NCI-H1694 (cell line): ENCODE measurements at places on chromosomes 16 and 17.

DNA sequence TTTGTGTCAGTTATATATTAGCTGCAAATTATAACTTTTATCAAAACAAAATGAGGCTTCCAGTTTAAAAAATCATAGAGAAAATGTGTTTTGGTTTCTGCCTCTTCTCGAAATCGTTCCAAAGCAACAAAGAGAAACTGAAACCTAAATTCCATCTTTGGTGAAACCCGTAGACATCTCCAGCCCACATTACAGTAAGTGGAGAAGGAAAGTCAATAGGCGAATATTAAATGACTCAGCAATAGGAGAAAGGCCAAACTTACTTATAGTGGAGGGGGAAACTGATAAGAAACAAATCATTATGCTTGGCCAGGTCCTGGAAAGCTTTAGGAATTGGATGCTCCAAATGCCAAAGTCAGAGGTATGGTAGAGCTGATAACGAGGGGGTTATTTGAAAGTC, 103.0 kb upstream of the SHISA6 start:
- no peak for DNase-seq

- DNase-seq, result no peak
These were observed 934 bp downstream of the MAFG start for GRCh38 chr17:81926451-81927151.

DNA sequence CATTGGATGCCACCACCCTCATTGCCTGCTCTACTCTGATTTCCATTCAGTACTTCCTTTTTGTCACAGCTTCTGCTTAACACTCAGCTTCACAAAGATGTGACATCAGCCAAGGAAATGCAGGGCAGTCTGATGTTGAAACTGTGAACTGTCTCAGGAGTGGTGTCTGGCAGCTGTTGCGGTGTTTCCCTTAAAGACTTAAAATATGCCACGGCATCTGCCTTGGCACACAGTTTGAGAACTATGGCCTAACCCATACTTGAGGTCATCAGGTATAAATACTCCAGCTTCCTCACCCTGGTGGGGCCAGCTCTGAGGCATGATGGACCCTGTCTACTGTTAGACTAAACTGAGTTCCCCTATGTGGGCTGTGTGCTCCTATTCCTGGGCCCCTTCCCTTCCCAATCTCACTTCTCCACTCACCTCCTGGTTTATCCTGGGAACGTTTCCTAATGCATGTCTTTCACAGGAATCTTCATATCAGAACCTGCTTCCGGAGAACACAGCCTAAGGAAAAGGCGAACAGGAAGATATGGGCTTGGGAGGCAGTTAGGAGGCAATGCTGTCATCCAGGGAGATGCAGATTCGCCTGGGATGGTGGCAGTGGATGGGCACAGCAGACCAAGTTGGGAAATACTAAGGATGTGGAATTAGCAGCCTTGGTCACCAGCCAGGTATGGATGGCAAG, 96.5 kb downstream of the WSCD1 start:
- no peak for DNase-seq

DNA sequence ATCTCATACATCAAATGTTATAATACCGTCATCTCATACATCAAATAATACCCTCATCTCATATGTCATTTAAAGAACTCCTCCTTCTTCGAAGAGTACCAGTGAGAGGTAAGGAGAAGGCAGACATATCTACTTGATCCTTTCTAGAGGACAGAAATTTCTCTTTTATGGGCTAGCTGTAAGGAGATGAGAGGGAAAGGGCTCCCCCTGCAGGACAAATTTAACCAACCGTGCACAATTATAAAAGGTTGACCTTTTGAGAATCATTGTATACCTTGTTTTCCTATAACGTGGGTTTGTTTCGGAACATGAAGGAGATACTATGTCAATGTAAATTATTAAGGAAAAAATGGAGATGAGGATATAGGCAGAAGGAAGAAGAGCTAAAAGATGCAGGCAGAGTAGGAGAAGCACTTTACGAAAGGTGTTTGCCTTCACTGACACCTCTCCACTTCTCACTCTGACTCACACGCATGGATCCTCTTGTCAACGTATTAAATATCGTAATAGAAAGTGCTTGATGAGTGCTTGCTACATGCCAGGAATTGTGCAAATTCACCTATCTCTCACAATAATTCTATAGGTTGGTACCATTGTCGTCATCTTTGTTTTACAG, 465.9 kb upstream of the ERCC4 start:
- peak; percentile 10 for DNase-seq

- no peak for DNase-seq
These were observed 30.0 kb downstream of the CHD9 start for GRCh38 chr16:53084746-53085334.

GRCh38 chr17:7258731-7259554, 3.3 kb downstream of the CLDN7 start:
- no peak for DNase-seq

DNA sequence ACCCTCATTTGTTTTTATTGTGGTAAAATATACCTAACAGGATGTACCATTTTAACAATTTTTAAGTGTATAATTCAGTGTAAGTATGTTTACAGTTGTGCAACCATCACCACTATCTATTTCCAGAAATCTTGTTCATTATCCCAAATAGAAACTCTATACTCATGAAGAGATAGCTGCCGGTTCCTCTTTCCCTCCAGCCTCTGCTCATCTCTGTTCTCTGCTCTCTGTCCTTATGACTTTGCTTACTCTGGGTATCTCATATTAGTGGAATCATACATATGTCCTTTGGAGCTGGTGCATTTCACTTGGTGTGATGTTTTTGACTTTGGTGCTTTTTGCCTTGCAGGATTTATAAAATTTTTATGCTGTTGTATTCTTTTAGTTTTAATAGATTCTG, 19.4 kb downstream of the CYLD start:
- no peak for DNase-seq

- no peak for DNase-seq
These were observed 45.0 kb downstream of the RAB11FIP3 start for GRCh38 chr16:470418-470817.

GRCh38 chr17:83152745-83153611, 73.6 kb downstream of the METRNL start:
- no peak for DNase-seq

GRCh38 chr17:49995055-49995738, at the start of gene DLX3:
TSS of gene DLX3 (minus strand) at chr17:49995224. CDS start at chr17:49994998, 226 bp downstream.
- peak; percentile 90 for DNase-seq

- DNase-seq, result no peak
These were observed 56.7 kb downstream of the TBX4 start for GRCh38 chr17:61508912-61509311.

GRCh38 chr17:81060416-81060815, 25.5 kb downstream of the BAIAP2 start:
- no peak for DNase-seq

- DNase-seq, result no peak
These were observed 51.4 kb downstream of the USP10 start for GRCh38 chr16:84751241-84751640.

DNA sequence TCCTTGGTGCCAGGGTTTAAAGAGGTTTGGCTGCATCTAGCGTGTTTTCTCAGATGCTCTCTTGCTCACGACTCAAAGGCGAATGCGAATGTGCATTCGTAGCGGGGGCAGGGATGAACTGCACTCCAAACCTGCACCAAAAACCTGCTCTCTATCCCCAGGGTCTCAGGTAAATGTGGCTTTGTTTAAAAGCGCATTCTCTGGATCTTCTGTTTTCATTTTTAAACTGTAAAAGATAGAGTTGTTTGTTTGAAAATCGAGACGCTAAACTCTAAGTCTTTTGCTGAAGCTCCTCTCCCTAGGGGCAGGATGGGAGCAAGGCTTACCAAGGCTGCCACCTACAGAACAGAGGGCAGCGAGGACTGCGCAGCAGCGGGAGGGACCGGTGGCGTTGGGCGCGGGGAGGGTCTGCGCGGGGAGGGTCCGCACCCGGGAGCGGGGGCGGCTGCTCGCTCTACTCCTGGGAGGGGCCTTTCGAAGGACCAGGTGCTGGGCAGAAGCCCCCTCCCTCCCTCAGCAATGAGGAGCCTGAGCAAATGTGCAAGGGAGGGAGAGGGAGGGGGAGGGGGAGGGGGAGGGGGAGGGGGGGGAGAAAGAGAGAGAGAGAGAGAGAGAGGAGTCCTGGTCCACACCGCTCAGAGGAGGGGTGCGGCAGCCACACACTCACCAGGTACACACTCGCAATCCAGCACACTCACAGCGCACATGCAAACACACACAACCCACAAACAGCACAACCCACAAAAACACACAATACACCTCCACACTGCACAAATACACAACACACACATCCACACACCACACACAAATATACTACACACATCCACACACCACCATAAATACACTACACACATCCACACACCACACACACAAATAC, 142.8 kb downstream of the GRIN2A start:
- DNase-seq, result no peak

- no peak for DNase-seq
These were observed 45.9 kb upstream of the DOC2B start for GRCh38 chr17:227078-227945.

- no peak for DNase-seq
These were observed 6.4 kb downstream of the CACNG5 start for GRCh38 chr17:66841328-66841727.

DNA sequence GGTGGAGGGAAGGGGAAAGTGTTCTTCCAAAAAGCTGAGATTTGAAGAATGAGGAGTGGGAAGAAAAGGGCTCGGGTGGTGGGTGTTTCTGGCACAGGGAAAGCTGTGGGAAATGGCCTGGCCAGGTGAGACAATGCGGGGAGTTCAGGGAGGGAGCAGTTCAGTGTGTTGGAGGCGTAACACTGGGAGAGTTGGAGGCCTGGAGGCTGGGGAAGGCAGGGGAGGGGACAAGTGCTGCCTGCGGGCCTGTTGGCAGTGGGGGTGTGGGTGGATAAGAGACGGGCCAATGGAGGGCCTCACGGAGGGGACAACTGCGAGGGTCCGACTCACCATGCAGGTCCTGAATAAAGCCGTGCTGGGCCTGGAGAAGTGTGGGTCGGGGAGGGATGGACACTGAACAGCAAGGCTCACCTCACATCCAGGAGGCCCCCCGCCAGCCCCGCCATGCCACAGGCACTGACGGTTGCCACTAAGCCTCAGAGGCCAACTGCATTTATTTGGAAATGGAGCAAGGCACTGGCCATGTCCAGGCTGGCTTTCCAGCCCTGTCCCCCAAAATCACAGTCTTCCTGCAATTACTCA, 17.8 kb upstream of the KRT19 start:
- DNase-seq, result no peak

DNA sequence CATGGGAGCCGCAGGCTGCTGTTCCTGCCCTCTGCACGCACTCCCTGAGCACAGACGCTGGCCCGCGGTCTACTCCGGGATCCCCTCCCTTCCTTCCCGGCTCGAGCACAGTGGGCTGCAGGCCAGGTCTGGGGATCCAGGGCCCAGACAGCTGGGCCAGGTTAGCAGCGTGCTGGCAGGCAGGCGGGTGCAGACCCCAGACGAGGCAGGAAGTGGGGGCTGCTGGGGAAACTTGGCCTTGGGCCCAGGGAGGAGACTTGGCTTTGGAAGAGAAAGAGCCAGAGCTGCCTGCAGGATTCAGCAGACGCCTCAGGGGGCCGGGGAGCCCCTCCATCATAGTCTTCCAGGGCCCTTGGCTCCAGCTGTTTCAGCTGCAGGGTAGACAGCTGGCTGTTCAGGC, 30.2 kb upstream of the ABCC3 start:
- peak; percentile 93 for DNase-seq

GRCh38 chr17:39951924-39952679, 10.7 kb upstream of the GSDMA start:
- no peak for DNase-seq

DNA sequence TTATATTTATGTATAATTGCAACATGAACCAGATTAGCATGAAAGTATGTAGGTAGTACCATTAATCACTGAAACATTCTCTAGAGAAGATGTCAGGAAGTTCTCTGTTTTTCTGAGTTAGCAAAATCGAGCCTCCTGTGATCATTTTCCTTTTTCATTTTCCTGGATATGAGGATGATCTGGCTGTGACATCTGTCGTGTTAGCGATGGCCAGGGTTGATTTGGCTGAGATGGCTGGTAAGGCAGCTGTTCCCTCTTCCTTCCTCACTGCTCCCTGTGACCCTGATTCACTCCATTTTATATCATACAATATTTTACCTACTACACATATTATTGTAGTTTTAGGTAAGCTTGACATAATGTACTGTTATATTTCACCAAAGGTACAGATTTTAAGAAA, 10.3 kb downstream of the CNTNAP4 start:
- DNase-seq, result peak; percentile 68

GRCh38 chr16:4918781-4919251, 18.1 kb downstream of the PPL start:
- DNase-seq, result no peak

DNA sequence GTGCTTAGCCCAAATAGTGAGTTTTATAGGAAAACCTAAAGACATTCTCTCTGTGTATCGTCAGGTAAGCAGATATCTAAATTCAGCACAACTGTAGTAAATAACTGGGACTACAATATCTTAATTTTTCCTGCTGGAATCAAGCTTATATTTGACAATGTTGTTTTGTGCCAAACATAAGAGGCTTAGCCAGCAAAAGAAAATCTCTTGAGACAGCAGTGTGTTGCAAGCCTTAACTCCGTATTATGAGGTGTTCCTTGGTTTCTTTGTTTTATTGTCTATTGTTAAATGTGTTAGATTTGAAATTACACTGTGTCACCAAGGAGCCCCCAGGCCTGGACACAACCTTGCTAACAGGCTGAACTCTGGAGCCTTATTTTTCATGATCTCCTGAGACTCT, 1570.6 kb upstream of the GOT2 start:
- DNase-seq, result no peak
